Nephron progenitor cell (in vitro differentiated cells): ENCODE measurements at places on chromosomes 5 and 9.

GRCh38 chr9:102405218-102405867 is 589.8 kb upstream of the CYLC2 start:
- no peaks in the 10 kb centered on the region for H3K4me1 ChIP-seq
- no peaks in the 10 kb centered on the region for H3K36me3 ChIP-seq
- no peaks in the 10 kb centered on the region for H3K27me3 ChIP-seq
- DNase-seq: no peak

GRCh38 chr5:169164481-169164925 is 136.4 kb downstream of the SLIT3 start:
- H3K27me3 ChIP-seq: peaks cover 4% of the 10 kb centered on the region
- no peak overlapping the region for H3K4me3 ChIP-seq
- H3K36me3 ChIP-seq: peaks cover 11% of the 10 kb centered on the region
- H3K4me1 ChIP-seq: peaks cover 68% of the 10 kb centered on the region
- H3K27ac ChIP-seq: no peak overlapping the region

- H3K4me1 ChIP-seq: peaks cover 25% of the 10 kb centered on the region
- no peak overlapping the region for H3K27ac ChIP-seq
- H3K27me3 ChIP-seq: peaks cover 45% of the 10 kb centered on the region
- no peaks in the 10 kb centered on the region for H3K36me3 ChIP-seq
These were observed 127.0 kb downstream of the HSD17B3 start for GRCh38 chr9:96175001-96175400.

GRCh38 chr9:98961513-98962180 is 17.9 kb downstream of the COL15A1 start:
- no peak overlapping the region for H3K27ac ChIP-seq
- no peak for DNase-seq
- peaks cover 3% of the 10 kb centered on the region for H3K4me1 ChIP-seq

GRCh38 chr9:37046683-37047082 is 12.6 kb upstream of the PAX5 start:
- peaks cover 86% of the 10 kb centered on the region for H3K27me3 ChIP-seq
- no peaks in the 10 kb centered on the region for H3K4me1 ChIP-seq
- no peak overlapping the region for H3K27ac ChIP-seq
- DNase-seq: no peak
- H3K4me3 ChIP-seq: no peak overlapping the region
- H3K36me3 ChIP-seq: no peaks in the 10 kb centered on the region

DNA sequence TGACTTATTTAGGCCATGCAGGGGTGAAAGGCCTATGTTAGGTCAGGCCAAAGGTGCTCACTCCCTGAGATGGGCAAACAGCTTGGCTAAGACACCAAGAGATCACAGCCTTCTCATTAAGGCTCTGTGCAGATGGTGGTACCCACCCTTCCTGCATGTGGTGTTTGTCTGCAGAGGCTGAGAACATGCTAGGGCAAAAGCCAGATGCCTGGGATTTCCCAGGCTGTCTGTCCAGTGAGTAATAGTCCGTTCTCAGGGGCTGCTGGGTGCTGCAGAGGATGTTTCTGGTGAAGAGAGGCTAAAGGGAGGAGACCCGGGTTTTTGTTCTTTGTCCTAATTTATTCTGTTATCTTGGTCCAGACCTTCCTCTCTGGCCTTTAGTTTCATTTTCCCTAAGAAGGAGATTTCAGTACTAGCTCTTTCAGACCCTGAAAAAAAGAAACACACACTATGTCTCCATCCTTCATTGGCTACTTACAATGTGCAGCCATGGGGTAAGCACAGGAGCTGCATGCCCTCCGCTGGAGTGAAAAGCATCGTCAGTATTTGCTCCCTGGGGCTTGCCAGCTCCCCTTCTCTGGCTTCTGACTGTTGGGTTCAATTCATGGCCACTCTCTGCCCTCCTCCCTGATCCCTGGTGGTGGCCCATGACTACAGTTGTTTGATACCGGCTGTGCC is 23.4 kb upstream of the GLRA1 start:
- H3K4me3 ChIP-seq: no peak overlapping the region
- DNase-seq: no peak
- peaks cover 37% of the 10 kb centered on the region for H3K4me1 ChIP-seq
- H3K36me3 ChIP-seq: no peaks in the 10 kb centered on the region
- no peak overlapping the region for H3K27ac ChIP-seq

- H3K4me1 ChIP-seq: peaks cover 34% of the 10 kb centered on the region
- H3K27ac ChIP-seq: peak overlapping the region; percentile 89
- H3K27me3 ChIP-seq: peaks cover 6% of the 10 kb centered on the region
These were observed 30.5 kb upstream of the MAP1B start for GRCh38 chr5:72076621-72077300.

GRCh38 chr5:76470976-76471375 is 67.9 kb downstream of the IQGAP2 start:
- peaks cover 26% of the 10 kb centered on the region for H3K4me1 ChIP-seq
- H3K27ac ChIP-seq: no peak overlapping the region
- no peak overlapping the region for H3K4me3 ChIP-seq

DNA sequence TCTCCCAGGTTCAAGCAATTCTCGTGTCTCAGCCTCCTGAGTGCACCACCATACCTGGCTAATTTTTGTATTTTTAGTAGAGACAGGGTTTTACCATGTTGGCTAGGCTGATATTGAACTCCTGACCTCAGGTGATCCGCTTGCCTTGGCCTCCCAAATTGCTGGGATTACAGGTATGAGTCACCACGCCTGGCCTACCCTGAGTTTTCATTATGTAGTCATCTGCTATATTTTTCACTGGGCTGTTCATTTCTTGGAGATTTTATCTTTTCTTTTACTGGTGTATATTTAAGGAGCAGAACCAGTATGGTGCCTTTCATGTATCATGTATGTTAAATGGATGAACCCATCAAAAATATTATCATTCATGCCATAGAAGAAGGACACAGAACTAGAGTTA is 377.0 kb upstream of the ACTBL2 start:
- peaks cover 32% of the 10 kb centered on the region for H3K4me1 ChIP-seq
- no peaks in the 10 kb centered on the region for H3K27me3 ChIP-seq
- no peak overlapping the region for H3K27ac ChIP-seq

DNA sequence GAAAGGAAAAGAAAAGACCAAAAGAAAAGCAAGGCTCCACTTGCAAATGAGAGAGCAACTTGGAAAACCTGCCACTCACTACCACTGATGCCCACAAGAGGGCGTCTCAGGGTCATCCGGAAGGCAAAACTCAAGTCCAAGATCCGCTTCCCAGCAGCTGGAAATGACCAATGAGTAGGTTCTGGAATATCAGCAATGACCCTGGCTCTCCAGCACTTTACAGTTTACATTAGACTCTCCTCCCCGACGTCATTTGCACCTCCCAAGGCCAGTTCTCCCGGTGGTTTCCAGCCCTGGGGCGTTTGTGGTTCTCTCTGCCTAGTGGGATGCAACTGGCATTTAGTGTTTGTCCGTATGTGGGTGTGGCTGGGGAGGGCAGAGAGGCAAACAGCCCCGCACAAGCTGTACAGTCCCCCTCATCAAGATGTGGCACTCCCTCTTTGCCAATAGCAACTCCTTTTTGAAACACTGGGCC is 193.8 kb upstream of the ZNF618 start:
- H3K4me1 ChIP-seq: peaks cover 12% of the 10 kb centered on the region
- DNase-seq: peak; percentile 89
- peaks cover 40% of the 10 kb centered on the region for H3K27me3 ChIP-seq
- H3K4me3 ChIP-seq: no peak overlapping the region
- no peaks in the 10 kb centered on the region for H3K36me3 ChIP-seq

DNA sequence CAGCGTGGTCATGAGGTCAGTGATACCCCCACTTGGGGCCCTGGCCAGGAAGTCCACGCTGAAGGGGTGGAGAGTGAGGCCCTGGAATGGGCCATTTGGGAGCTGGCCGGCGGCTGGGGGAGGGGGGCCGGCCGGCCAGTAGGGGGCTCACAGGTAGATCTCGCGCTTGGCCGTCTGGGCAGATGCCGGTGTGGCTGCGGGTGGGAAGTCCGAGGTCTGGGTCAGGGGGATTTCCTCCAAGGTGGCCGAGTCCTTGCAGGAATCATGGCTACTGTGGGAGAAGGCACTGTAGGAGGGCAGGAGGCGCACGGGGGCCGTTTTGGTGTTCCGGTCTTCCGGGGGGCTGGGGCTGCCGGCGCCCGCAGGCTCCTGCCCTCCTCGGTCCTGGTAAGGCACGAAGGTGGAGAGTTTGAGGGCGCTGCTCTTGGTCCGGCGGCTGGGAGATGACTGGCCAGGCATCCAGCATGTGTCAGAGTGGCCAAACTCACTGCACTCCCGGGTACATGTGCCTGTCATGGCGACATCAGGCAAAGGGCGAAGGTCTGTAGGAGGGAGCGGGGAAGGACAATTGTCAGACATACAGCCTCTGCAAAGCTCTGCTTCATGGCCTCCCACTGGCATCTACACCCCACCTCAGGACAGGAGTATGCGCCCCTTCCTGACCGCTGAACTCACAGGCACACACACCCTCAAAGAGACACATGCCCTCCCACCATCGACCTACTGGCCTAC is 24.1 kb downstream of the PCDH1 start:
- no peaks in the 10 kb centered on the region for H3K36me3 ChIP-seq
- H3K27ac ChIP-seq: no peak overlapping the region
- peaks cover 4% of the 10 kb centered on the region for H3K27me3 ChIP-seq
- DNase-seq: no peak
- H3K4me1 ChIP-seq: peaks cover 41% of the 10 kb centered on the region
